ENCODE measurements at places on chromosomes 13 and 19.

DNA sequence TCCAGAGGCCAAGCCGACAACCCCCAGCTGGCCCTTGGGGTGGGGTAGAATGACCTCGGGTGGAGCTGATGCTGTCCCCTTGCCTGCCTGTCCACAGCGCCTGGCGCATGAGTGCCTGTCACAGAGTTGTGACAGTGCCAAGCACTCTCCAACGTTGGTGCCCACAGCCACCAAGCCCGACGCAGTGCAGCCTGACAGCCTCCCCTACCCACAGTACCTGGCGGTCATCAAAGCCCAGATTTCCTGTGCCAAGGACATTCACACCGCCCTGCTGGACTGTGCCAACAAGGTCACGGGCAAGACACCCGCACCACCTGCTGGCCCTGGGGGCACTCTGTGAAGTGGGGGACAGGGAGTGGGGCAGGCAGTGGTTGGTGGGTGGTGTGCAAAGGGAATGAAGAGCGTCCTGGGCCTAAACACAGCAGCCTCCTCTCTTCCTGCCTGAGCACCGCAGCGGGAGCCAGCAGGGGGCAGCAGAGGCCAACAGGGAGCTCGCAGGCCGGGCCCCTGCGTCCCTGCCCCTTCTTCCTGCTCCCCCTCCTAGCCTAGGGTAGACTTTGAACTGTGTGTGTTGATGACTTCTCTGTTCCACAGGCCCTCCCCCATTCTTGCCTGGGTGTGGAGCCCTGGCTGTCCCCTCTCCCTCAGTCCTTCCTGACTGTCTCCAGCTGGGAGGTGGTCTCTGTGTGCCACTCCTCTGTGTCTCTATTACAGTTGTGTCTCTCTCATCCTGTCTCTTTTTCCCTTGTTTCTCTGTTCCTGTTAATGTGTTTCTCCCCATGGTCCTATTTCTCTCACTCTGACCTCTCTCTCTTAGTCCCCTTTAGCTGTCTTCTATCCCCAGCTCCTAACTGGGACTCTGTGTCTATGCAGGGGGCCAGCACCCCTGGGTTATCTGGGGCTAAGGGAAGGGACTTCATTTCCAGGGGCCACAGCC, 6.5 kb downstream of the MED29 start:
- peak; percentile 95 for DNase-seq

DNA sequence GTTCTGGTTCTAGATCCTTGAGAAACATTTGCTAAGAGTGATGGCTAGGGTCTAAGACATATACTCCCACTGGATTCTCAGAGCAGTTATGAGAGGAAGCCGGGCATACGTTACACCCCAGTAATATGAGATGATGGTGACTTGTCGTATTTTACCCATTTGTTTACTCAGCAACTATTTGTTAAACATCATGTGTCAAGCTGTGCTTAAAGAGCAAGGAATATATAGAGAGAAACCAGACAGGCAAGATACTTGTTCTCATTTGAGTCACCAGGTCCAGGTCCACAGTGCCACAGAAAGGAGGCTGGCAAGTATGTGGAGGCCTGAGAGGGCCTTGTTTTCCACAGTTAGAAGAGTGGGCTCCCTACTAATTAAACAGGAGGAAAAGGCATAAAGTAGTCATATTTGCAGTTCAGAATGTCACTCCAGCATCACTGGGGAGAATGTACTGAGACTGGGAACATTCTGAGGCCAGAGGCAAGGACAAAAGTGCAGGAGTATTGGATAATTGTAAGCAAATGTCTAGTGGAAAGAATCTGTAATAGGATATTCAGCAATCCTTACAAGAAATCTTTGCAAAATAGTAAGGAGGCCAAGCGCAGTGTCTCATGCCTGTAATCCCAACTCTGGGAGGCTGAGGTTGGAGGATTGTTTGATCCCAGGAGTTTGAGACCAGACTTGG, 142.2 kb downstream of the IRS2 start:
- DNase-seq = no peak

GRCh38 chr19:44005973-44006372, 3.2 kb downstream of the ZNF230 start:
- DNase-seq = no peak

GRCh38 chr13:23622985-23623384, 52.8 kb downstream of the TNFRSF19 start:
- DNase-seq = no peak

DNA sequence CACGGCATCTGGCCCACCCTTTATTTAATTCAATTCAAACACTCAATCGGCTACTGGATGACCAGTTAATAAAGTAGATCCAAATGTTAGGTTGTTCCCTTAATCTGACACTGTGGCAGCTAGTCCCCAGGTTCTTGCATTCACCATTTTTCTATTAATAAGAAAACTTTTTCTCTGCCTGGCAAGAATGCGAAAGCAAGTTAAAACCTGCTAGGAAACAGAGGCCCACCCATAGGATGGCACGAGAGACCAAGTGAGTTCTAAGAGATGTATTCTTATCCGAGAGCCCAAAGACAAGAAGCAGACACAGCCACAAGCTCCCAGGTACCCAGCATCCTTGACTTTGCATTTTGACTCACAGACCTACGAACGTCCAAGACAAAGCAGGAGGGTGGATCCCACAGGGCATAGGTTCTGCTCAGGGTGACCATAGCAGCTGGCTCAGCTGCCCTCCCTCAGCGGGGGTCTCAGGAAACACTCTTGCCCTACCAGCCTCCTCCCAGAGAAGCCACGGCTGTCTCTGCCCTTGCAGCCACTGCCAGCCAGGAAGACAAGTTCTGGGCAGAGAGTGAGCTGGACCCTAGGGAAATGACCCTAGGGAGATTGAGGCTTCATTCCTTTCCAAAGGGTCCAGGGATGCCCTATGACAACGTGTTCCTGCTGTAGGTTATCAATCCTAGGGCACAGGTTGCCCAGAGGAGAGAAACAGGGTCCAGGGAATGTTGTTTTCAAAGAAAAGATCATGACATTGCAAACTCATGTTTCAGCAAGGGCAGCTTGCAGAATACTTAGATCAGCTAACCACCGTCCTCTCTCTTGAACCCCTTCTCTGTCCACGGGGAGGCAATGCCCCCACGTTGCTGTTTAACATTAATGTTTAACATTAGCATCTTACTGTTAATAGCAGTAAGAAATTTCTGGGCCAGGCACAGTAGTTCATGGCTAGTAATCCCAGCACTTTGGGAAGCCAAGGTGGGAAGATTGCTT, 147.2 kb upstream of the ZNF507 start:
- no peak for DNase-seq

- no peak for DNase-seq
Measured at GRCh38 chr13:96728463-96728862, 265.8 kb downstream of the OXGR1 start.

GRCh38 chr19:11092181-11092538, 2.9 kb downstream of the LDLR start:
- no peak for DNase-seq

- no peak for DNase-seq
Measured at GRCh38 chr13:104577071-104577815, 1511.0 kb upstream of the SLC10A2 start.

GRCh38 chr19:6587998-6588507, 2.9 kb downstream of the CD70 start:
- DNase-seq = no peak

DNA sequence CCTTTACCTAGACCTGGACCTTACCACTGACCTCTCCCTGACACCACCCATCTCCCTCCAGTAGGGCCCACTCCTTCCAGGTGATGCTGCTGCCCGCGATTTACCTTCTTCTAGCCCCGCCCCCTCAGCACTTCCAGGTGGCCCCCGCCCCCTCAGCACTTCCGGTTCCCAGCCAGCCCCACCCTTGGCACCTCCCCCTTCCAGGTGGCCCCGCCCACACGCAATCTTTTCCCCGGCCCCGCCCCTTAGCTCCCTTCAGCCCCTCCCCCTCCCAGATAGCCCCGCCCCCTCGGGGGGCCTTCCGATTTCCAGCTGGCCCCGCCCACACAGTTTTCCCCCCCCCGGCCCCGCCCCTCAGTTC, 586 bp downstream of the LIG1 start:
- DNase-seq = peak; percentile 93

- DNase-seq = no peak
Measured at GRCh38 chr13:114064450-114065140, 67.8 kb downstream of the RASA3 start.

DNA sequence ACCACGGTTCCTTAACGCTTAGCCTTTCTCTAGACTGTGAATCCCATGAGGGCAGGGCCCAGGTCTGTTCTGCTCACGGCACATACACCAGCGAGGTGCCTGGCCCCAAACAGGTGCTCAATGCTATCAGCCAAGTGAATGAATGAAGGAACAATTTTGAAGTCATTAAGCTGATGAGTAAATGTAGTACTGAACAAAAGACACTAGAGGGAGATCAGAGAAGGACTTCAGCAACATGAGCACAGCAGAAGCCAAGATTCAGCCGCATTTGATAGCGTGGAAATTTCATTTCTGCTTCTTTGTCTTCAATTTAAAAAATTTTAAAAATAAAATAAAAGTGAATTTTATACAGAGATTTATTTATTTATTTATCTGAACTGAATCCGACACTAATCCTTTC, 20.1 kb upstream of the MYO16 start:
- DNase-seq = no peak

DNA sequence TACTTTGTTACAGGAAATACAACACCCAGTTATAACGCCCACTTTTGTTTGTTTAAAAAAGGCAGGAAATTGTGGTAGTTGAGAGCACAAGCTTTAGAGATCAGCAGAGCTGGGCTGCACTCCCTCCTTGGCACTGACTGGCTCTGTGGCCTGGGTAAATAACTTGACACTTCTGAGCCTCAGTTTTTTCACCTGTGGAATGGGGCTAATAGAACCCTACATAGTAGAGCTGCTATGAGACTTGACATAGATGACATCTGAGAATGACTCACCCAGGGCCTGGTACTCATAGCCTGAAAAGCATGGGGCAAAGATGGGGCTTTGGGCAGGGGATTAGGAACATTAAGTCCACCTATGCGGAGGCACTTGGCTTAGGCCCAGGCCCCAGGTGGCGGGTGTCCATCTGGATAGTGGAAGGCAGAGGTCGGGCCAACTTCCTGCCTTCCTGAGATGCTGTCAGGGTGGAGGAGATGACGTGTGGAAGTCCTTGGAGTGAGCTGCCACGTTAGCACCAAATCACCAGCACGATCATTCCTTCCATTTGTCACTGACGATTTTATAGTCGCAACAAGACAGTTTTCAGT, 159.1 kb downstream of the KATNAL1 start:
- DNase-seq = no peak

- DNase-seq = peak; percentile 50
Measured at GRCh38 chr19:1000095-1000494, at the start of gene GRIN3B. TSS of gene GRIN3B (plus strand) at chr19:1000419. CDS start at chr19:1000438, 19 bp downstream.

- no peak for DNase-seq
Measured at GRCh38 chr19:19207637-19208572, 3.9 kb upstream of the NCAN start.

GRCh38 chr19:15828121-15828610, 12.7 kb upstream of the OR10H1 start:
- no peak for DNase-seq

GRCh38 chr13:69579351-69579750, 528.3 kb upstream of the ATXN8OS start:
- no peak for DNase-seq

- DNase-seq = no peak
Measured at GRCh38 chr13:27354379-27354778, 70.0 kb upstream of the GTF3A start.

GRCh38 chr19:23558541-23558940, 128.5 kb downstream of the ZNF675 start:
- no peak for DNase-seq

- DNase-seq = no peak
Measured at GRCh38 chr13:98384739-98385138, 192.2 kb downstream of the STK24 start.

- DNase-seq = no peak
Measured at GRCh38 chr13:97621025-97621424, 187.1 kb downstream of the RAP2A start.

- DNase-seq = no peak
Measured at GRCh38 chr19:39539165-39539517, 820 bp downstream of the EID2 start.

GRCh38 chr13:31521435-31521834, 217.9 kb upstream of the RXFP2 start:
- no peak for DNase-seq

DNA sequence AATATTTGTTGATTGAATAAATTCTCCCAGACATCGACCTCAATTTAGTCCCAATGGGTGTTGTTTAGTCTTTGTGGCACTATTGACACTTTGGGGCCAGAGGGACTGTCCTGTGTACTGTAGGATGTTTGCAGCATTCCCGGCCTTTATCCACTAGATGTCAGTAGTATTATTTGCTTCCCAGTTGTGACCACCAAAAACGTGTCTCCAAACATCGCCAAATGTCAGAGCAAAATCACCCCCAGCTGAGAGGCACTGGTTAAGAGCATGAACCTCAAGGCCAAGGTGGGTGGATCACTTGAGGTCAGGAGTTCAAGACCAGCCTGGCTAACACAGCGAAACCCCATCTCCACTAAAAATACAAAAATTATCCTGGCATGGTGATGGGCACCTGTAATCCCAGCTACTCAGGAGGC, 15.4 kb downstream of the NLRP12 start:
- DNase-seq = no peak

- DNase-seq = no peak
Measured at GRCh38 chr13:110309661-110310524, 2.8 kb downstream of the COL4A2 start.

GRCh38 chr13:44573071-44573470, 3.1 kb downstream of the TSC22D1 start:
- no peak for DNase-seq

Measured in activated CD4-positive, CD25-positive, alpha-beta regulatory T cell treated with anti-CD3 and anti-CD28 coated beads, Interleukin-2, amount 50 U/mL, for 72 hours (primary cell).